ENCODE measurements at places on chromosomes 1 and 21.

DNA sequence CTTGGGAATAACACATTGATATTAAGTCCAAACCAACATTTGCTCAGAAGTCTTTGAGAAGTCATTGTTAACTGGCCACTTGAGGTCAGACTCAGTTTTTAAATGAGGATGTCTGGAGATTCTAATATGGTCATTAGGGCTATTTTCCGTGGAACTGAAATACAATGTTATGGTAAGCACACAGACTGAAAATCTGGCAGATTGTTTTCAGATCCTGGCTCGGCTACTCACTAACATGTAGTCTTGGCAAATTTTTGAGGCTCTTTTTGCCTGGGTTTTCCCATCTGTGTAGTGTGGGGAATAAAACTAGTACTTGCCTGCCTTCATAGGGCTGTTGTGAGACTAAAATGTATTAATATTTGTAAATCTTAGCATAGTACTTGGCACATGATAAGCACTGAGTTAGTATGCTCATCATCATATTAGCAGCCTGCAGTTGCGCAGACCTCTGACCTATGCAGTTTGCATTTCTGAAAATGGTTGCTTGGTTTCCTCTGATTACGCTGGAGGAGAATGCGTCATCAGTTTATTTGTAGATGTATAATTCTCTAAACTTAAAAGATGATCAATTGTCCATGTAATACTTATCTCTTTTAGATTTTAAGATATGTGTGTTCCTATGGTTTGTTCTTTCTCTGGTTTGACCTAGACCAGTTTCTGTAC is 100.8 kb downstream of the C1orf21 start:
- no peak for DNase-seq

GRCh38 chr1:184743062-184743756 is 11.4 kb downstream of the EDEM3 start:
- DNase-seq, result no peak

DNA sequence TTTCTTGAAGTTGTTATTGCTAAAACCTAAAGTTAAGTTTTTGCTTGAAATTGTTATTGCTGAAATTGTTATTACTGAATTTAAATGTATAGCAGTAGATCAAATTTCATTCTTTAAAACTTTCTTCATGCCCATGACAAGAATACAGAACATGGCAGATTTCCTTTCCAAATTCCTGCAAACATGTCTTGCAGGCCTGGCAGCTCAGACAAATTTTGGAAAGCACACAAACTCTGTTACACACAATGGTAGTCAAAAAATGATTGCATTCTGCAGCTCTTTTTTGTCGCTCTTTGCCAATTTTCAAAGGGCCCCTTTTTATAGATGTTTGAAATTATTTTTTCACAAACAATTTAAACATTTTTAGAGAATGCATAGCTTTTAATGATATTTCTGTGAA is 1292.3 kb upstream of the B3GALT2 start:
- no peak for DNase-seq

DNA sequence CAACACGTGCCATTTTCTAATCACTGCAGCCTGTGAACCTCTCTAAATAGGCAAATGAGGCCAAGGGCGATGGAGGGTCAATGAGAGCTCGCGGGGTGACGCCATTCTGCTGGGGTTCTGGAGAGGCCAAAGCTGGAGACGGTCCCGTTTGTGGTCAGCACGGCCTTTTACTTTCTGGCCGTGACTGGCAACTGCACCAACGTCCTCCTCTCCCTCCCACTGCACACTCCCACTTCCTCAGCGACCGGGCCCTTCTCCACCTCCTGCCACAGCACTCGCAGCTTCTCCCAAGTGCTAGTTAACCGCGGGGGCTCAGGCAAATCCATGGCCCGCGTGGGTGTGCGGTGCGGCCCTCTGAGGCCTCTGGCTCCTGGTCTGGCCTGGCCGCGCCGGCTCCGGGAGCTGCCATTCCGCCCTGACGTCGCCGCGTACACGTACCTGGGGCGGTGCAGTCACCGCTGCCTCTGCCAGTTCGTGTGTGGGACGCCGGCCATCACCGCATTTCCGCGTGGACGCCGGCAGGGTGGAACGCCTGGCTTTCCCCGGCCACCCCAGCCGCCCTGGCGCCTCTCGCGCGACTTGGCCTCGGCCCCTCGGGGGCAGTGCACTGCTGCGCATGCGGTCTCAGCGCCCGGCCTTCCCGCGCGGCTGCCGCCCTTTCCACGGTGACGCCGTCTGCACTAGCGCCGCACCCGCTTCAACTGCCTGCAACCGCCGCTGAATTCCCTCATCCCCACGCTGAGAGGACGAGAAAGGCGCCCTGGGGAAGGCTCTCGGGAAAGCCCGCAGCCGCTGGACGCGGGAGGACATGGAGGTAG is 18.2 kb downstream of the OR2C3 start:
- no peak for DNase-seq

DNA sequence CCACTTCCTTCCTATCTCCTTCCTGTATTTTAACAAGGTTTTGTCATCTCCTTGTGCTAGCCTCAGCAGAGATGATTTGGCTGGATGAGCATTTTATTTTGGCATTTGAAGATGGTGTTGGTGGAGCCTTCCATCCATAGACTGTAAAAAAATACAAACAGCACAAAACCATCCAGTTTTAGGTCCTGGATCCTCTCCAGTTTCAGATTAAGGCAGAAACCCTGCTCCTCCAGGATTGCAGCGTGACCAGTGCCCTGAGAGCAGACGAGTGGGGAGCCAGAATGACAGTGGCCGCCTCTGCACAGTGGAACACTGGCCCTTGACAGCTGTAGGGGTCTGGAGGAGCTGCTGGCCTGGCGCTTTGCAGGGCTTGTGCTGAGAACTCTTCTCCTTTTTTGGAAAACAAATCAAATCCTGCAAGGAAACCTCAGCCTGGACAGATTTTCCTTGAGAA is 72.2 kb upstream of the GADD45A start:
- no peak for DNase-seq

- DNase-seq, result no peak
Measured at GRCh38 chr1:58997060-58997411, 213.2 kb upstream of the JUN start.

DNA sequence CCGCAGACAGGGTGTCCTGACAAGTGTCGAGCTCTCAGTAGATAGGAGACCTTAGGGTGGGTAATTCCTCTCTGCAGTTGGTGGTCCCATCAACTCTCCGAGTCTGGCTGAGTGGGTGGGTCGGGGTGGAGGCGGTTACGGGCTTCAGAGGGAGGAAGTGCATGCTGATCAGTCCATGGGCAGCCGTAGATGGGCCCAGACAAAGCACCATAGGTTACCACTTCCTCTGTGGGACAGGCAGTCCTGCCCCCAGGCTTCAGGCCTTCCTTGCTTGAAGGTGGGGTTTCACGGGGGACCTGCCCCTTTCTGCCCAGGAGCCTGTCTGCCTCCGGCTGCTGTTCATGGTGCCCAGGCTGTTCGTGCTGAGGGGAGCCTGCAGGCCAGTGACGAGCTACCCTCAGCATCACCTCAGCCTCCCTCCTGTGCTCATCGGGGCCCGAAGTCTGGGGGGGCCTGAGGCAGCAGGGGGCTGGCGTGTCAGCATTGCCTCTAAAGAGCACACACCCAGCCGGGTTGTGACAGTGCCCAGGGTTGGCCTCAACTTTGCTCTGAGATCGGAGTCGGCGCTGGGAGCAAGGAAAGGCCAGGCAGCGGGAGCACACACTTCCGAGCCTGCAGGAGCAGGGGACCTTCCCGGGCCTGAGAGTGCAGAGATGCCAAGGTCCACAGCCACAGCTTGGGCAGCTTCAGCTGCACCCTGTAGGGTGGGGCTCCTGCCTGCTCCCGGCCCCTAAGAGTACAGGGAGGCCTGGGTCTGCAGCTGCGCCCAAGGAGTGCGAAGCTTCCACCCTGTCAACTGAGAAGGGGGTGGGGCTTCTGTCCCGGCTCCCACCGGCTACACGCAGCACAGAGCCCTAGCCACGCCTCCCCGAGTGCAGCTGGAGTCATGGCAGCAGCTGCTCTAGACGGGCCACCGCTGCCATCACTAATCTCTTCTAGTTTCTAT is 225.4 kb upstream of the NRIP1 start:
- DNase-seq, result no peak

- DNase-seq, result no peak
Measured at GRCh38 chr1:157403203-157403602, 149.1 kb downstream of the FCRL5 start.

- peak; percentile 11 for DNase-seq
Measured at GRCh38 chr1:204445860-204446412, 34.3 kb upstream of the PPP1R15B start.

DNA sequence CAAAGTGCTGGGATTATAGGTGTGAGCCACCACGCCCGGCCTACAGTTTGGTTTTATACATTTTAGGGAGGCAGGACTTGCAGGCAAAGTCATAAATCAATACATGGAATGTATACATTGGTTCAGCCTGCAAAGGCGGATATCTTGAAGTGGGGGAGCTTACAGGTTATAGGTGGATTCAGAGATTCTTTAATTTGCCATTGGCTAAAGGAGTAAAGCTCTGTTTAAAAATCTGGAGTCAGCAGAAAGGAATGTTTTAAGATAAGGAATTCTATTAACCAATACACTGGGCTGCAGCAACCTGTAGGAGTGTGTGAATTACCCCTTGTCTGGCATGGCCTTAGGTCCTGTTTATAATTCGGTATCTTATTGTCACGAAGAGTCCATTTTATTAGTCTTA is 57.6 kb downstream of the OPTC start:
- DNase-seq, result no peak

DNA sequence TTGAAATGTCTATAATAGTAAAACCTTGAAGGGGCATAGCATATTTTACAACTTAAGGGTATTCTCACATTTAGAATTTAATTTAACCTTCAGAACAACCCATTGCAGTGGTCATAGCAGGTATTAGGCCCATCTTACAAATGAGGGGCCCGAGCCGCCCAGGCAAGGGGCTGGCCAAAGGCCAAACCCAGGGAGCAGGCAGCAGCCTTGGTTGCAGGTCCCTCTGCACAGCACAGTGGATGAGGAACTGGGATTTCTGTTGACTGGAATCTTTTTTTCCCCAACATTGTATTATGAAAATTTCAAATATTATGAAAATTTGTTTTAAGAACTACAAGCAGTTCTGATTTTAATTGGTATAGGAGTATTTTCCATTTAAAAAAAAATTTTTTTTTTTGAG is 33.2 kb downstream of the CCSAP start:
- DNase-seq, result no peak

GRCh38 chr1:229578168-229579058 is 19.9 kb upstream of the ABCB10 start:
- no peak for DNase-seq

- DNase-seq, result no peak
Measured at GRCh38 chr1:234913278-234913649, 215.4 kb downstream of the TOMM20 start.

- DNase-seq, result no peak
Measured at GRCh38 chr1:170377440-170377839, 154.5 kb upstream of the GORAB start.

DNA sequence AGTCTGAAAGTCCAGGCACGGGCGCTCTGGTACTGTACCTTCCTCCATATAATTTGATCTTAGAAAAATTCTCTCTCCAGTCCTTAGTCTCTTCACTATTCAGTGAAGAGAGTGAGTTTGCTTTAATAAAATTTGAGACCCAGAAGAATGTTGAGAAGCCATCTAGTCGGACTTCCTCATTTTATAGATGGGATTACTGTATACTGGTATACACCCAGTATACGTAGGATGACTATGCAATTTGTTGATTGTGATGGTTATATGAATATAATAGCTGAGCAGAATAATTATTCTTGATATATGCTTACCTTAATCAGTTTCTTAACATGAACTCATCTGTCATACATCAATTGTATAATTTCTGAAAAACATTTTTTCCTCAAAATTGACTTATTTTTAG is 328.0 kb upstream of the B3GALT2 start:
- no peak for DNase-seq

GRCh38 chr1:112231331-112231730 is 164.7 kb upstream of the CTTNBP2NL start:
- DNase-seq, result no peak

DNA sequence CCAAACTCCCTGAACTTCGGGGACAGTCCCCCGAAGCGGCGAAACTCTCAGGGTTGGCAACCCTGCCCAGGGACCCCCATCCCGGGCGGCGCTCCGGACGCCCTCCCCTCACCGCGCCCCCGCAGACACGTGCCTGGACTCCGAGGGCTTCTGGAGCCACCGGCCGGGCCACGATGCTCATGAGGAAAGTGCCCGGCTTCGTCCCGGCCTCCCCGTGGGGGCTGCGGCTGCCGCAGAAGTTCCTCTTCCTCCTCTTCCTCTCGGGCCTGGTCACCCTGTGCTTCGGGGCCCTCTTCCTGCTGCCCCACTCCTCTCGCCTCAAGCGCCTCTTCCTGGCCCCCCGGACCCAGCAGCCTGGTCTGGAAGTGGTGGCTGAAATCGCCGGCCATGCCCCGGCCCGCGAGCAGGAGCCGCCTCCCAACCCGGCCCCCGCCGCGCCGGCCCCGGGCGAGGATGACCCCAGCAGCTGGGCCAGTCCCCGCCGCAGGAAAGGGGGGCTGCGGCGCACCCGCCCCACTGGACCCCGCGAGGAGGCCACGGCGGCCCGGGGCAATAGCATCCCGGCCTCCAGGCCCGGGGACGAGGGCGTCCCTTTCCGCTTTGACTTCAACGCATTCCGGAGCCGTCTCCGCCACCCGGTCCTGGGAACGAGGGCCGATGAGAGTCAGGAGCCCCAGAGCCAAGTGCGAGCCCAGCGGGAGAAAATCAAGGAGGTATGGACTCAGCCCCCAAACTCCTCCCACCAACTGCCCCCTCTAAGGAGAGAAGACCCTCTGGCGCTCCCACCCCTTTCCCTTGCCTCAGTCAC is 1.2 kb downstream of the MAN1C1 start:
- DNase-seq, result no peak

DNA sequence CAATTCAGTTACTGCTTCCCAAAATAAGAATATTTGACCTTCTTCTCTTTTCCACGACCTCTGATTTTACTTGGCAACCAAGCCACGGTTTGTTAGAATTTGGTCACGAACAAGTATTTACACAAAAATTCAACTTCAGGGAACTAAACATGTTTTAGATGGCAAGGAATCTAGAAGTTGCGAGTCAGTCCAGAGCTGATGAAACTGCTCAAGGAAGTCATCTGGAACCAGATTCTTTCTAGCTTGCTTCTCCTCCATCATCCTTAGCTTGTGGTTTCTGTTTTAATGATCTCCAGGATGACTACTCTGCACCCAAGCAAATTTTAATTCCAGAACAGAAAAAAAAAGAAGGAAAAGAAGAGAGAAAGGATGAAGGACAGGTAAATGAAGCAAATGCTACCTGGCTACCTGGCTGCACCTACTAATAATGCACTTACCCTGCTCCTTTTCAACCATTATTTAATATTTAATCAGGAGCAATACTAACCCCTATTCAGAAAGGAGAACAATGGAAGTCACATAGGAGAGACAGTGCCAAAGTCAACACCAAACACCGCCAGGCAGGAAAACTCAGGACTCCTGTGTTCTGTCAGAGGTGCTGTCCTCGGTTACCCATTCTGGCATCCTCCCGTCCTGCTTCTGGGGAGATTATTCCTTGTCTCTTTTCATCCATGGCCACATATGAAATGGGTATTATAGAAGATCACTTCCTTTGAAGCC is 54.2 kb upstream of the RGS7 start:
- DNase-seq, result no peak

- peak; percentile 71 for DNase-seq
Measured at GRCh38 chr1:32201011-32201855, 838 bp downstream of the CCDC28B start.
